HTR-8/SVneo (cell line): ENCODE measurements at places on chromosomes 1 and 21.

DNA sequence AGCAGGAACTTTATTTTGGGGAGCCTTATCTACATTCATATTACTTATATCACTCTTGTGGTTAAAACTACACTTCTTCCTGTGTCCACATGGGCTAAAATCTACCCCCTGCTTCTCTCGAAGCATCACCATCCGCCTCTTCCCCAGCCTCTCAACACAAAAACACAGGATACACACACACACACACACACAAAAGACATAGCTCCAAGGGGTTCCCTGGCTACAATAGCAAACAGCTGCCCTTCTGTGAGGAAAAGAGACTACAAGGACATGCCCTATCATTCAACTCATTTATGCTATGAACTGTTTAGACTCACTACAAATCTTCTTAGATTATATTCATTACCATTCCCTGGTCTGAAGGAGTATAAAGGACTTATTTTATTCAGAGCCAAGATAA, 155.0 kb downstream of the PIGK start:
- DNase-seq = no peak

DNA sequence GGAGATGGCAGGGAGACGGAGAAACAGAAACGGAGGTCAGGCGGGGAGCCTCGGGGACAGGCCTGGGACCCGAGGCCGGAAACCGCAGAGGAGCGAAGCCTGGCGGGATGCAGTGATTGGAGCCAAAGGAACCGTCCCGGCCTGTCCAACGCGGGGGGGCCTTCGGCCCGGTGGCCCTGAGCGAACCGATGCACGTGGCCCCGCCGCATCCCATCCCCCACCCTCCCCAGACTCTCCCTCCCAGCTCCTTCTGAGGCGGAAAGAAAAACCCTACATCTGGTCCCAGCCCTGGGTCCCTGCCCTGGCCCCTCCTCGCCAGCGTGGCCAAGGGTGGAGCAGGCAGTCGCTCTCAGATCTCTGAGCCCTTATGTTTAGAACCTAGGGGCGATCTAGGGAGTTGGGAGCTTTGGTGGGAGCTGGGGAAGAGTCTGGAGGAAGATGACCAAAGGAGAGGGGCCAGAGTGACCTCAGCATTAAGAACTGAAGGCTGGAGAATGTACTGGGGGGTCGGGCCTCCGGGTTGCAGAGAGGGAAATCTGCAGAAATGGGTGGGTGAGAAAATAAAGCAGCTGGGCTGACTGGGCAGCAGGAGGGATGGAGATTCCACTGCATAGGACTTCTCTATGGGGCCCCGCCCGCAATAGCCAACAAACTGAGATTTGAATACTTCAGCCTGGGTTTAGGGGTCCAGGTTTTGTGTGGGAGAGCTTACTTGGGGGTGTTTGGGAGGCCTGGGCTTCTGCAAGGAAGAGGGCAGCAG, 1.5 kb upstream of the CRABP2 start:
- DNase-seq = no peak

GRCh38 chr1:228510101-228510802, 23.1 kb downstream of the RNF187 start:
- DNase-seq = no peak

- DNase-seq = no peak
Observed at GRCh38 chr21:38389896-38390295, 108.4 kb downstream of the ERG start.

DNA sequence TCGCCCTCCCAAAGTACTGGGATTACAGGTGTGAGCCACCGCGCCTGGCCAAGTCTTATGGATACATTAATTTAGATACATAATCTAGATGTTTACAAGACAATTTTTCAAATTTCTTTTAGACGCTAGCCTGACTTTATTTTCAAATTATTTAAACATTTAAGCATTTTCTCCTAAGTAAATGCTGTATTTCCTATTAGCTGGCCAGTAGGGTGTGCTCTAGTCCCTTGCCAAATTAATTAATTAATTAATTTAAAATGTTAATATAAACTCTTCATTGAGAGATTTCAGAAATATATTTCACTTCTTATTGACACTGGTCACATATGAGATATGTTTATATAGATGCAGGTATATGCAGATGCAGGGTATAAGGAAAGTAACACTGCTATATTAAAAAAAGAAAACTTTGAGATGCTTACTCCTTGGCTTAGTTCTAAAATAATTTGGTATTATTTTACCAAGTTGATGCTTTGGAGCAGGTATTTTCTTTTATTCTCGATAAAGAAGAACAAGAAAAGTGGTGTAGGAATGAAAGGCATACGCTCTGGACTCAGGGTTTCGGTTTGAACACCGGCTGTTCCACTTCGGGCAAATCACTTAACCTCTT, 5.2 kb upstream of the ERRFI1 start:
- DNase-seq = no peak

DNA sequence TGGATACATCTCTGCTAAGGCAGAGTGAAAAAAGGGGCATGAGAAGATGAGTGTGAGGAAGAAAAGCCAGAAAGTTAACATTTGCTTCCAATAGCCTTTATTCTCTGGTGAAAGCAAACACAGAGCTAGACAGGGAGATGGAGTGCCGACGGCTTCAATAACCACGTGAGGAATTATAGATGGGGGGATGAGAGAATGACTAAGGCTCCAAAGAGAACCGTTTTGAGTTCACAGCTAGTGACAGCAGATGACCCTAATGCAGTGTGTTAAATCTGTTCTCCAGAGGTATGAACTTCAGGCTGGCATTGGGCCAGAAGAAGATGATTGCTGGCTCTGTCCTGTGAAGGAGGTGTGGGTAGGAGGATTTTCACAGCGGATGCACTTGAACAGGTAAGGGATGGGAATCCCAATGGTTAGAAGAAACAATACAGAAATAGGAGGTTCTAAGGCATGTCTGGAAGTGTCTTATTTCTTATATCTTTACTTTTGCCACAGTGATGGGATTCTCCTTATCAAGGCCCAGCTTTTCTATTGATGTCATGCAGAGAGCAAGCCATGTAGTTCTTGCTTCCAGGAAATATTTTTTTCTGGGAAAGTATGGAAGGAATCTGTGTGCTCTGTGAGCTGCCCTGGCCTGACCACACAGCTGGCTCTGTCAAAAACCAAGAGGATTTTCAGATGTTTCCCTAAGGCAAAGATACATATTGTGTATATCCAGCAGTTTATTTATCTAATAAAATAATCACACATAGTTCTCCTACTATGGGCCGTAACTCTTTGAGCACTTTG, 573.8 kb downstream of the LTN1 start:
- DNase-seq = no peak

- no peak for DNase-seq
Observed at GRCh38 chr1:215631040-215631439, 63.9 kb downstream of the KCTD3 start.

DNA sequence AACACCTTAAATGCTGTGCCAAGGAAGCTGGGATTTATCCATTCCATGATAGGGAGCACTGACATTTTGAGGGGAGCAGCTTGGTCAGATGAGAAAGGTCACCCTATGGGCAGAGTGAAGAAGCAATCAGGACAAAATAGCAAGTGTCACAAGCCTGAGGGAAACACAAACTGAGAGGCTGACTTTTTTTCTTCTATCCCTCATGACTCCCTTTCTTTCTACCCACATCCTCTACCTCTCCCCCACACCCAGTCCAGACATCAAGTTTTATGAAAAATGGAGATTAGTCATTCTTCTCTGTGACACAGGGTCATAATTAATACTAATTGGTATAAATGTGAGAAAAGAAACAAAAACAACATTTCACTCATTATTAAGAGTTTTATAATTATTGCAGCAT, 103.1 kb downstream of the SLC25A24 start:
- DNase-seq = no peak

- DNase-seq = no peak
Observed at GRCh38 chr1:61724506-61724812, 482 bp downstream of the TM2D1 start.

- DNase-seq = no peak
Observed at GRCh38 chr1:198162091-198162767, 5.4 kb downstream of the NEK7 start.

- no peak for DNase-seq
Observed at GRCh38 chr1:46449223-46450159, 40.1 kb upstream of the DMBX1 start.
